ENCODE measurements at places on chromosomes 3 and 15. TPM values are rescaled to one million over a fixed set of nuclear protein-coding genes. Genes with fewer than 3 reads are reported as not detected.

DNA sequence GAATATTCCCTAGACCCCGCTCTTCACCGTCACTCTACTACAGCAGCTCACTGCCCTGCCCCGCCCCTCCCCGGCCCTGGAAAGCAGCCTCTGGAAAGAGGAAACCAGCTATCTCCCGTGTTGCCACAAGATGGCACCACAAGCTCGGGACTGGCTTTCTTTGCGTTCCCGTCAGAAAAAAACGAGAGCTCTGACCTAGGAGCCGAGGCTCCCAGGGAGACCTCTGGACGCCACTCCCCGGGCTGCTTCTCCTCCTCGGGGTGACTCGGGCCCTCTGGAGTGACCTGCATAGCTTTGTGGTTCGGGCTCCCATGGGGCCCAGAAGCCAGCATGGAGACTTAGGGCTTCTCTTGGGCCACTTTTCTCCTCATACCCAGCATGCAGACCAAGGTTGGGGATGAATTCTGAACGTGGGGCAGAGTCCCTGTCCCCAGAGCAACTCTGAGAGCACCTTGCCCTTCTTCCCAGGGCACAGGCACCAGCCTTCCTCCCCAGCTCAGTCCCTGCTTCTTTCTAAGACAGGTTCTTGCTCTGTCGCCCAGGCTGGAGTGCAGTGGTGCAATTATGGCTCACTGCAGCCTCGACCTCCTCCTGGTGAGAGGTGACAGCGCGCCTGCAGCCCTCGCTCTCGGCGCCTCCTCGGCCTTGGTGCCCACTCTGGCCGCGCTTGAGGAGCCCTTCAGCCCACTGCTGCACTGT is 19.0 kb downstream of the STOML1 start:
- peak; percentile 90 for DNase-seq

DNA sequence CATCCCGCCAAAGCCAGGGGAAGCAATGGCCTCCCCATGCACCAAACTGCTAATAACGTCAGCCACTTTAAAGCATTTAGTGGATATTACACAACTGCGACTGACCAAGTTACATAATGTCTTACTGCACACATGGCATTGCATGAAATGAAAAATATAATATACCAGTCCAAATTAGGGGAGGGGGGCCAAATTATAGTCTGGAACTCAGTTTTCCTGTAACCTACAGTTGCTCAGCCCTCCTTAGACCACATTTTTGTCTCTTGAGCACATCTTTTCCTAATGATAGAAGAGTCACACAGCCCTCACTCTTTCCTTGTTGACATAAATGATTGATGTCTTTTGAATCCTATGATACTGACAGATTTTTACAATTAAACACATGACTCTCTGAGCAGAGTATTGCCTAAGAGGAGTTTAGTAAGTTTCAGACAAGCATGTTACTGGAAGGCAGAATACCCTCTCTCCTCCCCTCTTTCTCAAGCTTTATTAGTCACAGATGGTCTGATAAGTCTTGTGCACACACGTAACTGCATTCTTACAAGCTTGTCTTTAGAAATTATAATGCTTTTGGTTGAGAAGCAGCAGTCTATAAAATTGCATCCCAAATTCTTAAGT is 1.1 kb upstream of the PLD1 start:
- DNase-seq: no peak

DNA sequence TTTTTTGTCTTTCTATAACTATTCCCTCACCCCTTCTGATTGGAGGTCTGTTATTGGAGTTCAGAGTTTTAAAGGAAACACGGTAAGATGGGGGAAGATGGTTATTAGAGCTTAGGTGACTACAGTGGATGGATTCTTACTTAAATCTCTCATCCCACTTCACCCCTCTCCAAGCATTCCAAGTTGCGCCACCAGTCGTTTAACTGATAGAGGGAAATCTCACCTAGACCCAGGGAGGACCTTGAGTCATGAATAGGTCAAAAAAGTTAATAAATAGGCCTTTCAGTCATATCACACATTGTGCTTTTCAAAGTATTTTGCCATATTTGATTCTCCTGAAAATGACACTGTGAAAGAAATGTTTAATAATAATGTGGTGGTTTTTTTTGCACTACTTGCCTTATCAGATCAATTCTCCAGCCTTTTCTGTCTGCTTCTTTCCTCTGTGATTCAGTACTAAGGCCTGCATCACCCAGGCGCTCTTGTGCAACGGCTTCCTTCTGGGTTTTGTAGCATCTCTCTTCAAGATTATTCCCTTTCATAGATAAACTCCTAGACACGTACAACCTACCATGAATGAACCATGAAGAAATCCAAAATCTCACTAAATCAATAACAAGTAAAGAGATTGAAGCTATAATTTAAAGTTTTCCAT is 100.4 kb upstream of the TGFBR2 start:
- DNase-seq: no peak

- no peak for DNase-seq
Measured at GRCh38 chr15:74318376-74319137, 48.9 kb downstream of the CYP11A1 start.

DNA sequence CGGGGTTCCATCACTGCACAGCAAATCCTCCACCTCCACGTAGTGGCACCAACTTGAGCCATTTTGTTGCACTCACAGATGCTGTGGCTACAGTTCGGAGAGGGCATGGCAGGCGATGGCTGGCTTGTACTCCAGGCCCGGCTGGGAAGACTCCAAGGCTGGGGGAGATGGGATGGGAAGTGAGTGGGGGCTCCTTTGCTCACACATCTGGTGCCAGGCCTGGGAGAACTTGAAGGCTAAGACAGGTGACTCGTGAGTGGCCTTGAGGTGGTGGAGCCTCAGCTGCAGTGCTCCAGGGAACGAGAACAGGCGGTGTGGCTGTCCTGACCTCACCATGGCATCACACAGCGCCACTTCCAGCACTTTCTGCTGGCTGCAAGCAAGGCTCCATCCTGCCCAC is 87.9 kb downstream of the PLXNA1 start:
- DNase-seq: no peak

- DNase-seq: no peak
Measured at GRCh38 chr3:104521606-104522336, 844.9 kb upstream of the ALCAM start.

DNA sequence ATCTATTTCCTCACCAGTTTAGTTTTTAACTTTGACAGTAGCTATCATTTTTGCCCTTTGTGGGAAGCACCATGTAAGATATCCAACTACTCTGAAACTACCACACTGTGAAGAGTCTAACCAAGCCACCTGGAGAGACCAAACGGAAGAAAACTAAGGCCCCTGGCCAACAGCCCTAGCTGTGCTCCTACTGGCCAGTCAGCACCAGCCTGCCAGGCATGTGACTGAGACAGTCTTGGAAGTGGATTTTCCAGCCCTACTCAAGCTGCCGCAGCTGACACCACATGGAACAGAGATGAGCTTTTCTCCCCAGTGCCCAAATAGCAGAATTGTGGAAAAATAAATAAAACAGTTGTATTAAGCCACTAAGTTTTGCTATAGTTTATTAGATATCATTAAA is 2.9 kb upstream of the TBC1D5 start:
- DNase-seq: no peak

- DNase-seq: no peak
Measured at GRCh38 chr15:81064253-81064652, 63.5 kb downstream of the TLNRD1 start.

DNA sequence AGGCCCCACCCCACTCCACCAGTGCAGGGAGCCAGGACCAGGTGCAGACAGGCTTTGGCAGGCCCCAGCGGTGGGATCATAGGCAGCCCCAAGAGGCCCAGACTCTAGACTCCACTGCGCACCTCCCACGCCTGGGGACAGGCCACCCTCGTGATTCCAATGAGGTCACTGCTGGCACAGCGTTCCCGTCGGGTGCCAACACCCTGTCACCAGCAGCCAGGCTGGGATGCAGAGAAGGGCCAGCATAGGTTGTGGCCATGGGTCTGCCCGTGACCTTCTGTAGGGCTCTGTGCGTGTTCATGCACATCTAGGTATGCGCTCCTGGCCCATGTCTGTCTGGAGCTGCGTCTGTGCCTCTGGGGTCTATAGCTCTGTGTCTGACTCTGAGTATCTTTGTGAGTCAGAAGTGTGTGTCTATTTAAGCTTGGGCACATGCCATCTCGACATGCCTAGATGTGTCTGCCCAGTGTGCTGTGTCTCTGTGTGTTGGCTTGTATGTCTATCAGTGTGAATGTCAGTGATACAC is 13.0 kb downstream of the VIPR1 start:
- DNase-seq: no peak

DNA sequence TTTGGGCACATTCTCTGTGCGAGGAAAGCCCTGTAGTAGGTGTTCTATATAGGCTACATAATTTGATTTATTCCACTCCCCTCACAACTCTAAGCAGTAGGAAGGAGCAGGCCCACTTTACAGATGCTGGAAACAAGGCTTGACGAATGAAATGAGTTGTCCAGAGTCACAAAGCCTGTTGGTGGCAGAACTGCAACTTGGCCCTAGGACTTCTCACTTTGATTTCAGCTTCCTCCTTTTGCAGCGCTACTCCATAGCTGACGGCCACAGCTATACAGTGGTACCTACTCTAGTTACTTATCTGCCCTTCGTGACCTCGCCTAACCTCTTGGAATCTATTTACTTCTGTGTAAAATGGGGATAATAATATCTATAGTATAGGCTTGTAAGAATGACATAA is 2.5 kb upstream of the IRAK2 start:
- DNase-seq: no peak

- no peak for DNase-seq
Measured at GRCh38 chr3:192642651-192643050, 84.7 kb downstream of the FGF12 start.

DNA sequence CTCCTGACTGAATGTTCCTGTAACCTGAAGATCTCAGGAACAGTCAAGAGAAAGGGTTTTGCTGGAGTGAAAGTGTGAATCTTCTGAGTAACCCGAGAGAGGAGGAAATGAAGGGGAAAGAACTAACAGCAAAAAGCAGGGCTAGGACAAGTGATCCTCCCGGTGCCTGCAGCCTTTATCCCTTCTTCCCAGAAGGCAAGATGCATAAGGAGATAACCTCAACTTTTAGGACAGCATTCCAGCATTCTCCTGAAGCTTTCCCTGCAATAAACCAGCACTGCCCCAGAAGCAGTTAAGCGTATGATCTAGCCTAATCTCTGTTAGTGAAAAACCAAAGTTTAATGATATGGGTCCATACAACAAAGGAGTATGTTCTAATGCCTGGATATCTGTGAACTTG is 298.8 kb downstream of the MEX3B start:
- no peak for DNase-seq

DNA sequence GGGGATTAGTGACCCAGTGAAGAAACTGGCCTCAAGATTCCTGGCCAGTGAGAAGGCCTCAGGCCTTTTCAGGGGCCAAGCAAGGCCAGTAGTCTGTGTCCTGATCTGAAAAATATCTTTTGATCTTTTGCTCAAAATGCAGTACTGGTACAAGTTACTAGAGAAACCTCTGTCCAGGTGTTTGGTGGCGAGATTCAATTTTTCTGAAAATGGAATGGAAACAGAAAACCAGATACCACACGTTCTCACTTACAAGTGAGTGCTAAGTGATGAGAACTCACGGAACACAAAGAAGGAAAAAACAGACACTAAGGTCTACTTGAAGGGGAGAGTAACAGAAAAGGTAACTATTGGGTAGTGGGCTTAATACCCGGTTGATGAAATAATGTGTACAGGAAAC is 463.4 kb downstream of the ZIC1 start:
- no peak for DNase-seq

DNA sequence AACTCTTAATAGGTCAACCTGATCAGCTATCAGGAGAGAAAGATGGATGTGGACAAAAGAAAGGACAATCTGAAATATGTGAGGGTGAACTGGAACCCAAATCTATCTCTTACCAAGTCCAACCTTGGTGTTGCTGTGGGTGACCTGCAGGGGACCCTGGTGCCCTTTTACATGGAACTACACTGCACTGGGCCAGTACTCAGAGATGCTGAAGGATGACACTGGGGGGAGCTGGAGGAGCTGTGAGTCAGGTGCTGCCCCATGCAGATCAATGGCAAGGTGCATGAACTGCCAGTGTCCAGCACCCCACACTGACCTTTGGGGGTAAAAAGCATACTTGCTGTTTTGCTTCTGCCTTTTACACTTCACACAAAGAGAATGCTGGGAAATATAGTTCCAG is 55.6 kb upstream of the TBC1D5 start:
- no peak for DNase-seq

DNA sequence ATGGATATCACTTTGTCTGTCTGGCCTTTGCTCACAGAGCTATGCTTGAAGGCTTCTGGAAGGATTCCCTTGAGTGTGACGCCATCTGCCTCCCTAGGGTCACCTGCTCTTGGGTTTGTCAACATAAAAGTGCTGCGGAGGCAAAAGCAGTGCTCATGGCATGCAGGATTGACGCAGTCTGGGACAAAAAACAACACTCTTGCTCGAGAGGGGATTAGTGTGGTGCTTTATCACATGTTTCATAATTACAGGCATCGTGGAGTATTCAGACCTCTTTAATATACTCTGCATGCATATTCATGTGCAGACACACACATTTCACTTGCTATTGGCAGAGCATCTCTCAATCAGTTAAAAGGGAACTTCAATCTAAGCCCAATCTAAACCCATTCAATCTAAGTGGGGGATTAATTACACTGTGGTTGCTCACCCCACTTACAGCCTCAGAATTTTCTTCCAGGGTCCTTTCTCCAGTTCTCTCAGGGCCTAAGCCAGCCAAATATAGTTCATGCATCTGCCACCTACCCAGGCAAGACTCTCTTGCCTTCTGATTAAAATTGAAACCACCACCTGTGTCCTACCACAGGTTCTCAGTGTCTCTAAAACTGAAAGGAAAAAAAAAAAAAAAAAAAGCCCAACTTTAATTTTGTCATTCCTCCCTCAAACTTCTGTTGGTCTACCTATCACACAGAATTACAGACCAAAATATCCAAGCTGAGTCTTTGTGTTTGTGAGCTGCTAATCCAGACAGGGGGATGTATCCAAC is 75.6 kb downstream of the BFSP2 start:
- DNase-seq: no peak

DNA sequence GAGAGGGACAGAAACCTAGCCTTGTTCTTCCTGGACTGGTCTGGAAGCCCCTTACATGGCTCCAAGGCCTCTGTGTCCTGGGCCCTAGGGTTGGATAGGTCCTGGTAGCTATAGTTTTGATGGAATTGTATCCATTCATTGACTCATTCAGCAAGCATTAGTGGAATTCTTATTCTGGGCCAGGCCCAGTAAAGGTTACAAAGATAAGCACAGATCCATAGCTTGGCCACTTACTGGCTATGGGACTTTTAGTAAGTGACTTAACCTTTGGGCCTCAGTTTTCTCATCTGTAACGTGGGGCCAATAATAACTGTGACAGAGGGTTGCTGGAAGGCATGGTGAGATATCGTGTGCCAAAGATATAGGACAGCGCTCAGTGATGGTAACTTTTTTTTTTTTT is 13.6 kb upstream of the DAG1 start:
- no peak for DNase-seq

GRCh38 chr3:154112146-154112852 is 8.9 kb upstream of the ARHGEF26 start:
- no peak for DNase-seq

ATP8B4 gene
- 12.5 TPM for total RNA-seq

NT5DC2 gene
- total RNA-seq: 47.3 TPM

ALDH1A2 gene
- 113 TPM for total RNA-seq

PLCB2 gene
- total RNA-seq: 37.2 TPM

FOXB1 gene
- total RNA-seq: not detected

GP5 gene
- 0.22 TPM for total RNA-seq

CCR4 gene
- total RNA-seq: 2.3 TPM
